ENCODE measurements at places on chromosomes 4 and X. TPM values are rescaled to one million over a fixed set of nuclear protein-coding genes. Genes with fewer than 3 reads are reported as not detected.

RASL11B gene
- total RNA-seq: not detected

CCNB3 gene
- not detected for total RNA-seq

MAGEA6 gene
- total RNA-seq: not detected

PLP1 gene
- total RNA-seq: 0.76 TPM

RGN gene
- 6.2 TPM for total RNA-seq

SYTL4 gene
- 4.6 TPM for total RNA-seq

CHIC1 gene
- 7.9 TPM for total RNA-seq

GNRHR gene
- total RNA-seq: not detected

FGFRL1 gene
- 64.9 TPM for total RNA-seq

CWH43 gene
- not detected for total RNA-seq

SLC4A4 gene
- total RNA-seq: 8.1 TPM

SCML2 gene
- total RNA-seq: 2.1 TPM

DGKK gene
- not detected for total RNA-seq

LRAT gene
- not detected for total RNA-seq

RBPJ gene
- 70.7 TPM for total RNA-seq

TACC3 gene
- total RNA-seq: 9.7 TPM

OTOP1 gene
- total RNA-seq: not detected

MGARP gene
- 2.4 TPM for total RNA-seq

THAP6 gene
- 23.5 TPM for total RNA-seq

GASK1B gene
- 6.2 TPM for total RNA-seq

IQCM gene
- total RNA-seq: not detected

IDUA gene
- total RNA-seq: 30.7 TPM

EVC gene
- 56.2 TPM for total RNA-seq

PAGE2 gene
- total RNA-seq: not detected

FHIP1A gene
- 0.11 TPM for total RNA-seq

NXF2B gene
- total RNA-seq: not detected

AFM gene
- total RNA-seq: not detected

NDST3 gene
- total RNA-seq: not detected

MAGEB1 gene
- total RNA-seq: not detected

REELD1 gene
- total RNA-seq: not detected

MAGEA2 gene
- total RNA-seq: not detected

IL15 gene
- 7.1 TPM for total RNA-seq

L1CAM gene
- total RNA-seq: 1.9 TPM

PPP4R3C gene
- total RNA-seq: not detected

STARD8 gene
- 4.9 TPM for total RNA-seq

DKC1 gene
- total RNA-seq: 30.0 TPM

ZCCHC12 gene
- not detected for total RNA-seq

ATP2B3 gene
- total RNA-seq: not detected

VCX3A gene
- total RNA-seq: not detected

S100G gene
- not detected for total RNA-seq

MAPK10 gene
- total RNA-seq: 0.89 TPM

TMPRSS11D gene
- total RNA-seq: not detected

TBX22 gene
- not detected for total RNA-seq

BEX1 gene
- 73.0 TPM for total RNA-seq

TLL1 gene
- not detected for total RNA-seq

Measured in GM23248 (cell line).